ENCODE measurements at places on chromosomes 1 and 21. TPM values are rescaled to one million over a fixed set of nuclear protein-coding genes. Genes with fewer than 3 reads are reported as not detected.

- DNase-seq: no peak
Observed at GRCh38 chr1:156149374-156150332, 3.7 kb upstream of the SEMA4A start.

GRCh38 chr1:26358411-26359384 is 4.8 kb upstream of the CRYBG2 start:
- no peak for DNase-seq

The ADGRB2 gene
- 3.4 TPM for total RNA-seq

GRCh38 chr1:245679821-245680780 is 525.3 kb downstream of the KIF26B start:
- no peak for DNase-seq

DNA sequence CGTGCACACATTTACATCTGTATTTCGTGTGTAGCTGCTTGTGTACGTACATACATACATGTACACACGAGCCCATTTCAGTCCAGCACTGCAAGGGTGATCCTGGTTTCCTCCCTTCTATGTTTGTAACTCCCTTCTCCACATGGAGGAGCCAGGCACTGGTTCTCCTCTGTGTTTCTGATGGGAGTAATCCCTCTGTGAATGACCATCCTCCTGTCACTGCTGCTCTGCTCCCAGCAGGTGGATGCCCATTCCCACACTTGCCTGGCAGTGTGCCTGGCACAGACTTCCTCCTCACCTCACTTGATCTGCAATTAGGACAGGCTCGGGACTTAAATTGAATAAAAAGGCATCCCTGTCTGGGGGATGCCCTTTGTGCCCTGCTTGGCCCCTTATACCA is 37.1 kb downstream of the TRAPPC10 start:
- no peak for DNase-seq

GRCh38 chr1:181148636-181149035 is 60.1 kb downstream of the IER5 start:
- DNase-seq: no peak

- no peak for DNase-seq
Observed at GRCh38 chr1:76632136-76632535, 235.1 kb upstream of the ST6GALNAC5 start.

DNA sequence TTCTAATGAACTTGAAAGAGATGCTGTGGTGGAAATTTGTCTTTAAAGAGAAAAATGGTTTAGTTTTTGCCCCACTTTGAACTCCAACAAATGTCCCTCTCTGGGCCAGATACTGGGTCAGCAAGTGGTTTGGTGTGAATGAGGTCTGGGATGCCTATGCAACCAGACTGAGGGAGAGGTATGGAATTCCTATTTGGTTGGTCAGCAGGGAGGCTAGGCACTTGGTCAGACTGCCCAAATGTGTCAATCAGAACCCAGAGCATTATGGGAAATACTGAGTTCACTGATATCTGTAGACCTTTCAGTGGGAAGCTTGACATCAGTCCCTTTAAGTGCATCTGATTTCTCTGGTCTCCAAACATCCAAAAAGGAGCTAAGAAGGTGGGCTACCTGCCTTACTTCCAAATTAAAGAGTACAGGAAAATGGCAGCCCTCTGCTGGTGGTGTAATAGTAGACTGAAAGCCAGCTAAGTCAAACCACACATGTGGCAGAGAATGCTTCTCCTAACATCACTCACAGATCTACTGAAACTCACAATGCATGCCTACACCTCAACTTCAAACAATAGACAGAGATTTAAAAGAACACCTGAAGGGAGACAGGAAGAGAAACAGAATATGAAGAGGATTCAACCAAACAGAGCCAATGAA is 510.1 kb downstream of the PLA2G4A start:
- DNase-seq: no peak
